ENCODE measurements at places on chromosomes 7 and 10.

GRCh38 chr7:41747961-41748360, 45.1 kb upstream of the INHBA start:
- no peak for DNase-seq

DNA sequence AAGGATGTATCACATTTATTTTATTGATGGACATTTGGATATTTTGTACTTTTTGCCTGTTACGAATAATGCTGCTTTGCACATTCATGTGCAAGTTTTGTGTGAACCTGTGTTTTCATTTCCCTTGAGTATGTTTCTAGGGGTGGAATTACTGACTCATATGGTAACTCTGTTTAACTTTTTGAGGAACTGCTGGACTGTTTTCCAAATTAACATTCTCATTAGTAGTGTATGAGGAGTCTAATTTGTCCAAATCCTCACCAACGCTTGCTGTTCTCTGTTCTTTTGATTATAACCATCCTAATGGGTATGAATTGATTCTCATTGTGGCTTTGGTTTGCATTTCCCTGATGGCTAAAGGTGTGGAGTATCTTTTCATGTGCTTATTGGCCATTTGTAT, 3.2 kb downstream of the WDR11 start:
- DNase-seq: no peak

- DNase-seq: no peak
Measured at GRCh38 chr10:75450644-75451640, 19.5 kb downstream of the LRMDA start.

- no peak for DNase-seq
Measured at GRCh38 chr7:133360201-133360600, 107.3 kb downstream of the EXOC4 start.

DNA sequence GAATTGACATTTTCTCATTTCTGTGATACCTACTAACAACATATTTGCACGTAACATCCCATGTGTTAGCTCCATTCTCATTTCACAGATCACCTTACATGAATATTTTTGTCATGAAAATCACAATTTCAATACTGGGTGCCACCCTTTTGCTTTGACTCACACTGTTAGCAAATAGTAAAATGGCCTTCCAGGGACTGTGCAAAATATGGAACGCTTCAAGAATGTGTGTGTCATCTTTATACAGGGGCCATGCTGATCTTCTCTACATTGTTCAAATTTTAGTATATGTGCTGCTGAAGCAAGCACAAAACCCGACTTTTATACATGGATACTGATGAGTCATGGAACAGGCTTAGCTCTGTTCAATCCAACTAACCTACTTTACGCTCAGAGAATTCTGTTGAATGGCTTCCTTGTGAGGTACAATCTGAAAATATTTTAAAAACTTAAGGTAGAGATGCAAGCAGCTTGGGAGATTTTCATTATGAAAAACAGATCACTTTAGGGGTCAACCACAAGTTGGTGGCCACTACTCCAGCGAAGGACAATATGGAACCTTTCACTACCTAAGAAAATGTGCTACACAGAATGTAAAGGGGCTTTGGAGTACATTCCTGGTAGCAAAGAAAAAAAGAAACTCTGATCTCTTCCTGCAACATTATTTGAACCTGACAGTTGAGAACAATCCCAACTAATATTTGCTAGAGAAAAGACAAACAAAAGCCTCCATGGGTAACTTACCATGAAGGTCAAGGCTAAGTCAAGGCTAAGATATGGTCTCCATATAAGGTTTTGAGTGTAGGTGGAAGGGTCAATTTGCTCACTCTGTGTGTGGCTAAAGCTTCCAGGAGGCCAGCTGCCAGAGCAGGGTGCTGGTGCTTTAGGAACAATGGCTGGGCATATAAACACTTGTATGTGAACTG, 11.9 kb downstream of the ANKRD26 start:
- no peak for DNase-seq

DNA sequence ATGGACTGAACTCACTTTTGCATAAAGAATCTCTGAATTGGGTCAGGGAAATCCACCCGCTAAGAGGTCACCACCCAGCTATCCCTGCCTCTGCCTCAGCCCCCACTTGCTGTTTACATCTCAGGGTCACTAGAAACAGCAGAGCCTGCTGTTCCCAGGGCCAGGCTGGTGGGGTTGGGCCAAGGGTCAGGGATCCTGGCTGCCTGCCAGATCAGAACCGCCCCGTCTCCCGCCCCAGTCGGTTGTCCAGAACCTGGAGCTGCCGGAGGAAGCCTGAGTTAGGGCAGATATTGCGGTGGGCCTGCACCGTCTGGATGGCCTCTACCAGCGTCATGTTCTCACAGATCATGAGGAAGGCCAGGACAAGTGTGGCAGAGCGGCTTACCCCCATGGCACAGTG, 17.0 kb upstream of the SAMD8 start:
- DNase-seq: no peak

GRCh38 chr10:5944389-5945189, 32.8 kb downstream of the IL15RA start:
- DNase-seq: no peak

DNA sequence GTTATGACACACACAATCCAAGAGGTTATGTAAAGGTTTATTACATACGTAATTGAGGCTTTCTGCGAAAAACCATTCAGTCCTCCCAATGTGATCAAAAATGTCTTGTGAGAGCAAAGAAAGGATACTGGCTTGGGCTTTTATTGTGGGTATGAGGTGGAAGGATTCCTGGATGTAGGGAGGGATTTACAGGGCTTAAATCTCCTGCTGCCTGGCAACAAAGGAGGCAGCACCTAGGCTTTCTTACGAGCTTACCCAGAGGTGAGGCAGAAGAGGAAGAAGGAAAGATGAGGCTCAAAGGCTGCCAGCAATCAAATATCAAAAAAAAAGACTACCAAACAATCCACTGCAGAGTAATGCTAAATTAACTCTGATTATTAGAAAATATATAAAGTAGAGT, 1149.5 kb upstream of the POT1 start:
- no peak for DNase-seq

- no peak for DNase-seq
Measured at GRCh38 chr10:127922675-127923366, 15.9 kb downstream of the PTPRE start.

DNA sequence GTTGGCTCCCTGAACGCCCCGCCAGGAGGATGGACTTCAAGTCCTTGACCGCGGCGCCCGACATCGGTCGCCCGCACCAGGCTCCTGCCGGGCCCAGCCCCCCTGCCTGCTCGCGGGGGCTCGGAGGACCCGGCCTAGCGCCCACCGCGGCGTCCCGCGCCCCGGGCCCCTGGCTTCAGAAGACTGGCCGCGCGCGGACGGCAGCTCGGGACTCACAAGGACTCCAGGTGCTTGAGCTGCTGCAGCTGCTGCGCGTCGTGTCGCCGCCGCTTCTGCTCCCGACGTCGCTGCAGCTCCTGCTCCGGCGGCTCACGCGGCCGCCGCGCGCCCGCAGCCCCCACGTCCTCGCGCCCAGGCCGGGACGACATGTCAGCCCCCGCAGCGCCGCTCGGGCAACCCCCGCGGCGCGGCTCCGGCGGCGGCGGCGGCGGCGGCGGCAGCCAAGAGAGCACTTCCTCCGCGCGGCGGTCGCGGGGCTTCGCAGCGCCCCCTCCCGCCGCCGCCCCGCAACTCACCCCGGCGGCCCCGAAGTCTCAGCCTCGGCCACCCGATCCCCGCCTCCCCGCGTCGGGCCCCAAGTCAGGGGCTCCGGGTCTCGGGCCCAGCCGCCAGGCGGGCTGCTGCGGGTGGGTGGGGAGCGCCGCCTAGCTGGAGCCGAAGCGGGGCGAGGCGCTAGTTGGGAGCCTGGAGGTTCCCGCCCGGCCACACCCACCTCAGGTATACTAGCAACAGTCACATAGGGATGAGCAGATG, at the start of gene RP9:
TSS of gene RP9 (minus strand) at position 400 of the 753 bp plus-strand sequence. CDS start at position 368, 32 bp downstream.
- peak; percentile 27 for DNase-seq

- DNase-seq: no peak
Measured at GRCh38 chr7:27175626-27176523, 1.8 kb upstream of the HOXA10 start.

DNA sequence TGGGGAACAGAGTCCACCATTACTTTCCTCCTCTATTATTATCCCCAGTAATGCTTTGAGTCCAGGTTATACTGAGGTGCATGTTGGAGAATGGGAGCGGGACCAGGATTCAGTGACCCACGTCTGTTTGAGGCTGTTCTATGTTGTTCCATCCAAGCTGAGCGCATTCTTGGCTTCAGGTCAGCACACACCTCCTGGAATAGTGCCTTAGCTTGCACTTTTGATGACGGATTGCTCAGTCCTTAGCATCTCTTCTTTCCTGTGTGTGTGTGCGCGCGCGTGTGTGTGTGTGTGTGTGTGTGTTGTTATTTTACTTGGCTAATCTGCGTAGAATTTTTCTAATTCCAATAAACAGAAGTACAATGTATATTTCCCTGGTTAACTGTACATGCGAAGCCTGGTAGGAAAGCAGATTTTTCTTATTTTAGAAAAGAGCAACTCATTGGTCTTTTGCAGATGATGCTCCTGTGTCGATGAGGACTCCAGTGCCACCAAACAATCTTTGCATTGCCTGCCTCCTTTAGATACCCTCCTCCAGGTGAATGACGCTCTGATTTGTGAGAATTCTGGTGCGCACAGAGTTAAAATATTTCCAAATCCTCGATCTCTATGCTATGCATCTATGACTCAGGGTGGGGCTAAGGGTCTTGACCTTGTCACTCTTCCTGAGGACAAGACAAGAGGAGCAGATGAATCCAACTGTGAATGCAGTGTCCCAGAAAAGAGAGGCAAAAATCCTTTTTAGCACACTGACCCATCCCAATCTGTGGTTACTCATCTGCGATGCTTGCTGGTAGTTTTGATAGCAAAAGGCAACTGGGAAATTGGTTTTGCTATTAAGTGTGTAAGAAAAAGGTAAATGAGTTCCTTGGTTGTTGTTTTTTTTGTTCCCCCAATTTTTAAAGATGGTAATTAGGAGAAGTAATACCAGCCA, 13.3 kb upstream of the CELF2 start:
- no peak for DNase-seq

- DNase-seq: no peak
Measured at GRCh38 chr10:58087896-58088295, 179.8 kb downstream of the IPMK start.

DNA sequence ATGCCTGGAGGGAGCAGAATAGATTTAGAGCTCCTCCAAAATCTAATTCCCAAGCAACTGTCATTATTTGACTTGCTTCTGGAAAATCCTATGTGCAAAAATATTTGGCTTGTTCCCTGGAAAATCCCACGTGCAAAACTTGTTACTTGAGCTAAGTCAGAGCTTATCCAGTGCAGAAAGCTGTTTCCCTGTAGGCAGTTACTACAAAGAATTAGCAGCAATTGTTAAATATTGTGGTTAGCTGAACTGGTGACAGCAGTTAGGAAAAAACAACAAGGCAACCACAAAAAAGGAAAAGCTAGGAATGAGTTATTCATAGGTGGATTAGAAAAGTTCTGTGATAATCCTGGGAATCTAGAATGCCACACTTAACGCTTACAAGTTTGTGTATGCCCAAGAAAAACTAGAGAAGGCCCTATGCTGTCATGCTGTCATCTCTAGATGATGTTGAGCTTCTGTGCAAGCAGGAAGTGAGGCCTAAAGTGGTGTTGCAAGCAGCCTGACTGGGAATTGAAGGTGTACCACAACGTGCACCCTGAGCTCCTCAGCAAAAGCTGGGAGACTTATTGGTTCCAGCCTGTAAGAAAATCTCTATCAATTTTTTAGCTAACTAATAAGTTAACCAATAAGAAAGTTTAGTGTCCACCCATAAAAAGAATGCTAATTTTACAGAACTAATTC, 738.6 kb upstream of the LRRTM3 start:
- DNase-seq: no peak

DNA sequence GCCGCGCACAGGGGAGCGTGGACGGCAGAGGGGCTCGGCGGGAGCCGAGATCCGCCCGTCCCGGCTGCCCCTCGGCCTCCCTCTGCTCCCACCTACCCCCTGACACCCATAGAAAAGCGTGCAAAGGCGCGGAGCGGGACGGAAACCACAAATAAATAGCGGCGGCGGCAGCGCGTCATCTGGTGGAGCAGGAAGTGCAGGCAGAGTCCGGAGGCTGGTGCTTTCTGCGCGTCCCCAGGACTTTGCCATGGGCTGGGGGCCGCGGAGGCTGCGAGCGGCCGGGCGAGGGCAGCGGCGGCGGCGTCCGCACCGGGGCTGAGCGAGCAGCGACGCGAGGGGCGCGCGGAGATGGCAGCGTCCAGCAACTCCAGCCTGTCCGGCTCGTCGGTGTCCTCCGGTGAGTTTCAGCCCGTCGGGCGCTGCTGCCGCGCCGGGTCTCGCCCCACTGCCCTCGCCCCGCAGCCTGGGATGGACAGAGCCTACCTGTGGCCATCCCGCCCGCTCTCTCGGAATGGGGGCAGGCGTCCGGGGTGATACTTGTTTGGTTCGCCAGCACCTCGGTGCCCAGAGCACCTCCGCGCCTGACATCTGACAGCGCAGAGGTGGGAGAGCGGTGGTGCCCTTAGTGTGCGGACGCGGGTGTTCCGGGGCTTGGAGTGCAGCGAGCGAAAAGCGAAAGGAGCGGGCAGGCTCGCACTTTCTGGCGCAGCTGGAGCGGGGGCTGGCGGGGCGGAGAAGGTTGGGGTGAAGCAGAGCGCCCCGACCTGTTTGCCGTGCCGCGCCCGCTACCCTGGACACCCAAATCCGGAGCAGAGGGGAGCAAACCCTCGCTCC, at the start of gene CHN2:
TSS of gene CHN2 (plus strand) at position 182 of the 834 bp plus-strand sequence.
- peak; percentile 54 for DNase-seq

DNA sequence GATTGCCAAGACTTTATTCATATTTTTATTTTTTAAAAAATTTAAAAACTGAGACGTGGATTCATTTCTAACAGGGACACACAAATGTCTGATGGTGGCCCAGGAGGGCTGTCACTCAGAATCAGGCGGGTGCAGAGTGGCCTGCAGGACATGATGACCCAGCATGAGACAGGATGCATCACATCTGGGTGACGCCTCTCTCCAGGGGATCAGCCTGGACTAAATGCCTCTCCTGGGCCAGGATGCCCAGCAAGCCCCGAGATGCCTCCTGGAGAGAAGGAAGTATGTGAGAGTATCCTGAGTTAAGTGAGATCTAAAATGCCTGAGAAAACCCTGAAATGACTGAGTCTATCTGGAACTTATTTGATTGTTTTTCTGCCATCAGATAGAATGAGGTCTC, 16.9 kb upstream of the MTURN start:
- DNase-seq: no peak

- no peak for DNase-seq
Measured at GRCh38 chr7:133164498-133164897, 82.6 kb upstream of the CHCHD3 start.

DNA sequence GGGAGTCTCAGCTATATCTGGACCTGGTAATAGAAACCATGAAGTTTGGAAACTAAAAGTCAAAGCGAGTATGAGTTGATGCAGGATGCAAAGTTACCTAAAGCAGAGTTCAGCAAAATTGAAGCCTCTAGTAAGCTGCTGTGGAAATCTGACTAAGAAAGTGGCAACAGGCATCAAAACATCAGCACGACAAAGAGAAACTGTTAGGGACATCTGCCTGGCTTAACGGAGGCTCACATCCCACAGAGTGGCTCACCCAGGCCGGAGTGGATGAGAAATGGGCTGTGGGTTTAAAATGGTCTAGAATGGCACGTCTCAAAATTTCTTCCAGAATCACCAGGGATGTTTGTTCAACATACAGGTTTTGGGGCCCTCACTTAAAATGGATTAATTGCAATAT, 164.1 kb upstream of the NPY start:
- DNase-seq: no peak
